NB4 (cell line): ENCODE measurements at places on chromosomes 13 and 19.

GRCh38 chr13:50355797-50356196, 340.6 kb downstream of the KCNRG start:
- DNase-seq = no peak

GRCh38 chr13:105996391-105997025, 539.0 kb downstream of the EFNB2 start:
- no peak for DNase-seq

DNA sequence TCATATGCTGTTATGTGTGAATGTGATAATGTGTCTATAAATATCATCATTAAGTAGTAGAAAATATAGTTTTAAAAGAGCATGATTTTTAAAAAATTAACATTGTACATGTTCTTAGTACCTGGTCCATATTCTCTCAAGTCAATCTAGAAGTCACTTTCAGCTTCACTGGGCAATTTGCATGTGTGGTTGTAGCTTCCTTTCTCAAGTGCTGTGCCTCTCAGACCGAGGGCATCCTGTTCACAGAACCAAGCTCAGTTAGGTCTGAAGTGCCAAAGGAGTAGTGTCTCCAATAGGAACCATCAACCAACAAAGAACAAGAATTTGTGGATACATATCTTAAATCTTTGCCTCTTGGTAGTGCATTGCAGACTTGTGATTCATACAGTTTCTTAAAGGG, 541.8 kb upstream of the SLC10A2 start:
- no peak for DNase-seq

- no peak for DNase-seq
Observed at GRCh38 chr13:108968566-108968965, 339.2 kb downstream of the MYO16 start.

- peak; percentile 39 for DNase-seq
Observed at GRCh38 chr19:3506384-3507340, 551 bp downstream of the FZR1 start.

DNA sequence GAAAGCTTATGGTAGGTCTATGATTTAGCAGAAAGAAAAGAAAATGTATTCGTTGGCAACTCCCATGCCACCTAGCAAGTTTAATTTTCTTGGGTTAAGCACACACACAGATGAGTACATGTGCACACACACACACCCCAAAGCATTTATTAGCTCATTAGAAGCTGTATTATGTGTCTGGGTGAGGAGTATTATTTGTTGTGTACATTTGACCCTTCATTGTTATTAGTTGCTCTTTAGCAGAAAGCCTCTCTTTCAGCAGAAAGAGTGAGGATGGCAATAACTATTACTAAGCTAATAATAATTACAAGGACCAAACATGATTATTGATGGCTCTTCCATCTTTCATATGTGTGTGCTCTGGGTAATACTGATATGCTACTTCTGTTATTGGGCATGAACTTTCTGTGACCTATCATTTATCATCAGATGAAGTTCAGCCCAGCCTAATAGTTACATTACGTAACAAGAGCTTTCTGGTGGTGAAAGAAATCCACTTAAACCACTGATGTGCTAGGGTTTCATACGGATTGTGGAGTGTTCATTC, 177.4 kb upstream of the OBI1 start:
- DNase-seq = no peak

GRCh38 chr19:29644210-29644609, 21.1 kb upstream of the PLEKHF1 start:
- DNase-seq = no peak

DNA sequence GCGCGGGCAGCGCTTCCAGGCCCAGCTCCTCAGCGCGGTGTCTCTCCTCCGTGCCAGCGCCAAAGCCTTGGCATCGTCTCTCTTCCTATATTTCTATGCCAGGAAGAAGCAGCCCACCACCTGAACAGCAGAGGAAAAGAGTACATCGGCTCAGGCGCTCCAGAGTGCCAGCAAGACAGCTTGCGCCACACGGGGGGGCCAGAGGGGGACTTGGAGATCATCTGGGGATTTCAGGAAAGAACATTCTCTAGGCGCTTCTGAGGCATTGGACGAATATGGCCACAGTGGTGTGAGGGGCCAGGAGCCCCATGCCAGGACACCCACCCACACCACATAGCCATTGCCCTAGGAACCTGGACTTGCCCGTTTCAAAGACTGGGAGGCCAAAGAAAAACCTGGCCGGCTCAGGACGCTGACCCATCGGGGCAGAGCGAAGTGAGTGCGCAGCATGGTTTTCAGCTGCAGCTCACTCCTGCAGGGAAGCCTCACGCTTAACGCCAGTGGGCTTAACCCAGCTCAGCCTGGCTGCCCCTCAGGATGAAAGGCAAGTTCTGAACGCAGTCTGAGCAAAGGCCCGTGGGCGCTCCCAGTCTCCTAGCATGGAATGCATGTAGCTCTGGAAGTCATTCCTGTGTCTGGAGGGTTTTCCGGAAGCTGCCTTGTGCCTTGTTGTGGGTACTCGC, 62.1 kb downstream of the GGACT start:
- DNase-seq = no peak

GRCh38 chr19:7215176-7215575, 79.0 kb downstream of the INSR start:
- DNase-seq = no peak

- DNase-seq = no peak
Observed at GRCh38 chr13:30972888-30973377, 40.5 kb downstream of the TEX26 start.

DNA sequence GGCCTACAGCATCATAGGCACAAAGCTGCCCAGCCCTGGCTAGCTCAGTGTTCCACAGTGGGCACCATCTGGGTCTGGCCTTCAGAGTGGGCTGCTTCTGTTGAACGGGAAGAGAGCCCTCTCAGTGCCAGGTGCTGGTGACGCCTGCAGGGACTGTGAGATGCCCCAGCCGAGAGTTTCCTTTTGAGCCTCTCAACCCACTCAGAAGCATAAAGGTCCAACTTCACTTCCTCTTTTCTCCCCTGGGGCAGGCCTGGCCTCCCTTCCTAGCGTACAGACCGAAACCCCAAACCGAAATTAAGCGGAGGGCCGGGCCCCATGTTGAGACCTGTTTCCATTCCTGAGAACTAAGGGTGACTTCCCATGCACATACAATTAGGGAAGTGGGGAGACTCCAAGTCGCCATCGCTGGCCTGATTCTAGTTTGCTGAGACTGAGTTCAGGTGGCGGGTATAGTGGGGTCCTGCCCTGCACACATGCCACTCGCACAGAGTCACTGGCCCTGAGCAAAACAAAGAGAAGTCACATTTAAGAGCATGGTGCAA, 6.9 kb downstream of the RAB8A start:
- DNase-seq = peak; percentile 97

GRCh38 chr19:16041299-16041990, 34.9 kb upstream of the TPM4 start:
- DNase-seq = peak; percentile 70

GRCh38 chr13:36965767-36966166, 33.4 kb downstream of the ALG5 start:
- DNase-seq = peak; percentile 15

DNA sequence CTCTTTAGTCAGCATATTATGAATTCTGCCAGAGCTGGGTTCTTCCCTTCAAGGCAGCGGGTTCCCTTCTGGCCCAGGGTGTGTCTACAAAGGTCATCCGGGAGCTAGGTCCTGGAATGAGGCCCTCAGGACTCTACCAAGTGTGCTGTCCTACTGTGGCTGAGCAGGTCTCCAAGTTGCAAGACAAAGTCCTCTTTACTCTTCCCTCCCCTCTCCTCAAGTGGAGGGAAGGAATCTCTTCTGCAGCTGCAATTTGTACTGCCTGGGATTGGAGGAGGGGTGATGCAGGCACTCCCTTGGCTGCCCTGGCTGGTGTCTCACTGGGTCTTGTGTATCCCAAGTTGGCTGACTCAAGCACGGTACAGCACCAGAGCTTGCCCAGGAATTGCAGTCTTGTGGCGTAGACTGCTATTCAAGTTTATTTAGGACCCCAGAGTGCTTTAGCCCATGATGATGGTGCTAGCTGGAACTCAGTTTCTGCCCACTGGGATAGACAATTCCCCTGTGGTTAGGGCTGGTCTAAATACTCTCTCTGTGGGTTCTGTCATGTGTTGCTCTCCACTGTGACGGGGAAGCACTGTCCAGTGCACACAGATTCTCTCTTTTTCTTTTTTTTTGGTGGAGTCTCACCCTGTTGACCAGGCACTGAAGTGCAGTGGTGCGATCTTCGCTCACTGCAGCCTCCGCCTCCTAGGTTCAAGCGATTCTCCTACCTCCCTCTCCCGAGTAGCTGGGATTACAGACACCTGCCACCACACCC, 28.5 kb downstream of the RFC3 start:
- DNase-seq = no peak
